ENCODE measurements at places on chromosomes 3 and 15.

- no peak for DNase-seq
Measured at GRCh38 chr3:94069194-94069813, 6.4 kb downstream of the NSUN3 start.

- DNase-seq, result no peak
Measured at GRCh38 chr3:139555249-139555648, 15.7 kb upstream of the RBP1 start.

DNA sequence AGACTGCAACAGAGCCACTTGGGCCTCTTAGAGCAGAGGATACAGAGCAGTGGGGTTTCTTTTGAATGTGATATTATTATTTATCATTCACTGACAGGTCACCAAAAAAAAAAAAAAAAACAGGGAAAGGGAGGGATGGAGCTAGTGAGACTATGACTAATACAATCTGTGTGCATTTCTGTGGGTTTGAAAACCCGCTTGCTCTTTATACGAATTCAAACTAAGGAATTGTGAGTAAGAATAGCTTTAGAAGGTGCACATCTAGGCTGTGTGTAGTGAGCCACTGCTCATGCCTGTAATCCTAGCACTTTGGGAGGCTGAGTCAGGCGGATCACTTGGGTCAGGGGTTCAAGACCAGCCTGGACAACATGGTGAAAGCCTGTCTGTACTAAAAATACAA lies 186.6 kb upstream of the MANF start:
- DNase-seq, result no peak

GRCh38 chr15:64859226-64859625 lies 17.5 kb downstream of the PLEKHO2 start:
- no peak for DNase-seq

DNA sequence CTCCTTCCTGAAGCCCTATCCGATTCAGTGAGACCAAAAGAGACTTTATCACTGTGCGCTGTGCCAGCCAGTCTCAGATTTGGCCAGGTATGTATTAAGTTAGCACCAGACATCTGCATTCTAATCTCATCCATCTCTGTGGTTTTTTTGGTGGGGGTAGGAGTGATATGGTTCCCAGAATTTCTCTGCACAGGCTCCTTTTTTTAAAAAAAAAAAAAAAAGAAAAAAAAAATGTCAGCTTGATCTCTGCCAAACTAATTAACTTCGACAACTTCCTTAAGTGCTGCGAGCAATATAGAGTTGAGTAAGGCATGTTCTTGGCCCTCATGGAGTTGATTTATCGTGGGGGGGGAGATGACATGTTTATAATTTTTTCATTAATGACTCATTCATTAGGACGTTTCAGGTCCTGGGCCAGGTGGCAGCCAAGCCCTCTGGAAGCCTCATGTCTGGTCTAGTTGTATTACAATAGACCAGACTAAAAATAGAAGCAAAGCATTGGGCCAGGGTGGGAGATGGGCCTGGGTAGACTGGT lies 12.9 kb downstream of the SLCO3A1 start:
- no peak for DNase-seq

DNA sequence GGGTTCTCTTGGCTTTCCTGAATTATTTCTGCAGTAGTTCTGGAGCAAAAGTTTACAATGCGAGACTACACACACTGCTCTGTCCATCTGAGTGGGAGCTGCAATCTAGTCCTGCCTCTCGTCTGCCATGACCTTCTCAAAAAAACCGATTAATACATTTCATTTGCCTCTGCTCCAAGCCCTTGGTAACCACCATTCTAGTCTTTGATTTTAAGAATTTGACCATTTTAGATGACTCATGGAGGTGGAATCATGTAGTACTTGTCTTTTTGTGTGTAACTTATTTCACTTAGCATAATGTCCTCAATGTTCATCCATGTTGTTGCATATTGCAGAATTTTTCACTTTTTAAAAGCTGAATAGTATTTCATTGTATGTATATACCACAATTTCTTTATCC lies 356.9 kb downstream of the SV2B start:
- no peak for DNase-seq

DNA sequence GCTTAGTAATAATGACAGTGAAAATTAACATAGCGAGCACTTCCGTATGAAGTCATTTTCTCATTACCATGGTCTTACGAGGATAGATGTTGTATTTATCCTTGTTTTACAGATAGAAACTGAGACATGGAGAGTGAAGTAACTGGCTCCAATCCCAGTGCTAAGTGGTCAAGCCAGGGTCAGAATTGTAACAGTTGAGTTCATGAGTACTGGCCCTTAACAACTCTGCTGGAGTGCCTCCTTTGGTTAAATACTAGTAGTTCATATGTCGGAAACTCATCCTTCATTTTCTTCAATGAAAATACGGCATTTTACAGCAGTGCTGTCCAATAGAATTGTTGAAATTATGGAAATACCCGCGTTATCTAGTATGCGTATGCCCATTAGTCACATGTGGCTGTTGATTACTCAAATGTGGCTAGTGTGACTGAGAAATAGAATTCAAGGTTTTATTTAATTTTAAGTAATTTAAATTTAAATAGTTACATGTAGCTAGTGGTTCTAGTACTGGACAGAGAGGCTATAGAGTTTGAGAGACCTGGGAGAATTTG lies 32.5 kb downstream of the FNDC3B start:
- DNase-seq, result no peak

DNA sequence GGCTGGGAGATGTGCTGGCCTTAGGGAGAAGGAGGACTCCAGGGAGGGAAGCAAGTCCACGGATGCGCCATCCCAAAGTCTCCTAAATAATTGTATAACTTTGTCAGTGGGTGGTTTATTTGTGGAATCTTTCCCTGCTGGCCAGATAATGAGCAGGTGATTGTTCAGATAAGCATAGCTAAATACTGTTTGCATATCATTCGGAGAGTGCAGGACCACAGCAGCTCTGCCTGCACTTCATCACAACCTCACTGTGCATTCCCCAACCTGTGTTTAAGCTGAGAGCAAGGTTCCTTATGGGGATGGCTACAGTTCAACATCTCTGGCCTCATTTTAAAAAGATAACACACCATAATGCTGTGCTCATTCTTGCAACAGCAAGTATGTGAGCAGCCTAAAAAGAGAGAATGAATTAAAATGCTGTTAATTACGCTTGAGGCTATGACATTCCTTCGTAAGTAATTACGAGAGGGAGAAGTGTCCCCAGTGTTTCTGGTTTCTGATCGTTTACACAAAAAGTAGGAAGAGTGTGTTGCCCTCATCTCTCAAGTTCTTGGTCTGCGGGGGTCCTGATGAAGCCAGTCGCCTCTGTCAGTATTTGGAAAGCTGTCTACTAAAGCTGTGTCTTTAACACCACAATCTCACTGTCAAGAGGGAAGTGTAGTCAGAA lies 272.0 kb upstream of the RORA start:
- DNase-seq, result no peak
